ENCODE measurements at places on chromosomes 1 and 21.
A peak's percentile ranks its signal among the peaks of the same experiment; 100 is the strongest.

- peak; percentile 72 for DNase-seq
These were observed 15.8 kb upstream of the CDCA8 start for GRCh38 chr1:37676281-37677142.

GRCh38 chr21:45301521-45302081 is 13.9 kb upstream of the POFUT2 start:
- DNase-seq, result no peak

- DNase-seq, result no peak
These were observed 46.8 kb upstream of the SYNC start for GRCh38 chr1:32749332-32749731.

DNA sequence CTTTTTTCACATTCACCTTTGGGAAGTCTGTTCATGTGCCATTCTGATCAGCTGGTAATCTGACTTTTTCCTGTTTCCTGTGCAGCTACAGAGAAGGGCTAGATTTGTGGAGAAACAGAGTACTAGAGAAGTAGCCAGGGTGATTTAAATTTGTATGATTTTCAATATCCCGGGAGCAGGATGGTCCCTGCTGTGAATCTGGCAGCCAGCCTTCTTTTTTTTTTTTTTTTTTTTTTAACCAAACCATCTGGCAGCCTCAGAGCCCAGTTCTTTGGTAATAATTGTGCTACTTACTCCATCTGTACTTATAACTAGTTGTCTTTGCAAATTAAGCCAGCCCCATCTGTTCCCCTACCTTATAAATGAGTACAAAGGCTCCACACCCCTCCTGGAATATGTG is 248.6 kb upstream of the DEPDC1 start:
- no peak for DNase-seq

DNA sequence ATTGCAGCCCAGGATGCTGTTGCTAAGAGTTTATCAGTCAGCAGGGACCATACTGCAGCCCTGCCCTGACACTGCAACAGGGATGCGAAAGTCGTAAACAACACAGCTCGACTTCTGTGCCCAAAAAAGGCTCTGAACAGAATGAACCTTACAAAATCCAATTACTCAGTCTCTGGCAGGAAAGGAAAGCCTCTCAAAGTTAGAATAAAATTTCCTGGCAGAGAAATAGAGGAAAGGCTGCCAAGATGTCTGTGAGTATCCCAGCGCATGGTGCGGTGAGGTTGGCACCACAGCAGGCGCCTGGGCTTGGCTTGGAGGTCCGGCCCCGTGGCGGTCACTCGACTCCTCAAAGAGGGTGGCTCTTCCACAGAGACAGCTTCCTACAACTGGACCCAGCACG is 185.8 kb downstream of the PCP4 start:
- DNase-seq, result no peak
